ENCODE measurements at places on chromosomes 11 and 22.

DNA sequence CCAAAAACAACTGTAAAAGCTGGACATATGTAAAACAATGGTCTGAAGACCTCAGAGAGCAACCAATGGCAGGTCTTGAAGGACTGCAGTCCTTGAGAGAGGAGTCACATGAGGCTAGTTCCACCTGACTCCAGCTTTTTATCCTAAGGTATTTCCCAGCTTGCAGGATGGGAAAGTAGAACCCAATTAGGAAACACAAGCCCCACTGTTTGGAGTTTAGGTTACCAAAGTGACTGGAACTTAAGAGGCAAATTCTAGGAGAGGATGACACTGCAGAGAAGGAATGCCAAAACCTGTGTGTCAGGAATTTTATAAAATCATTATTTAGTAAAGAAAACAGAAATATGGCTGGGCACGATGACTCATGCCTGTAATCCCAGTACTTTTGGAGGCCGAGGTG, 18.4 kb downstream of the OR2AT4 start:
- no peak for DNase-seq

GRCh38 chr11:66462911-66463310, 3.8 kb upstream of the PELI3 start:
- DNase-seq: no peak

- no peak for DNase-seq
These were observed 62.5 kb upstream of the CD44 start for GRCh38 chr11:35076201-35077100.

- no peak for DNase-seq
These were observed 5.1 kb downstream of the VSIG10L2 start for GRCh38 chr11:125950696-125951651.

DNA sequence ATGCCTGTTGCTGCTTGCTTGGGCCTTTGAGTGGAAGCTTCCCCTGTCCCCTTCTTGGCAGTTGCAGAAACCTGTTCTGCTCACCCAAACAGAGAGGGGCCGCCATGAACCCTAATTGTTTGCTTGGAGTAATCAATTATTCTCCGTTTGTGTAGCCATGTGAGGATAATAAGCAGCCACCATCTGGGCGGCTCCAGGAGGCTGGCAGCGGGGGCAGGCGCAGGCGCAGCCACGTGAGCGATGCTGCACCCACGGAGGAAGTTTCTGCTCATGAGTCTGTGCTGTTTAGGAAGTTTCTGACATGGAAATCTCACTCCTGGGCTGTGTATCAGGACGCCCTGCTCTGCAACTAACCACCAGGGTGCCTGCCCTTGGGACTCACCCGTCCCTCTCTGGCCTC, 90.1 kb downstream of the MPPED1 start:
- DNase-seq: no peak

Data from stimulated activated CD4-positive, alpha-beta T cell treated with anti-CD3 and anti-CD28 coated beads, Interleukin-1b, Interleukin-23, amount 100 ng/mL, for 4 hours (primary cell).